ENCODE measurements at places on chromosomes 5 and 9. TPM values are rescaled to one million over a fixed set of nuclear protein-coding genes. Genes with fewer than 3 reads are reported as not detected.

DNA sequence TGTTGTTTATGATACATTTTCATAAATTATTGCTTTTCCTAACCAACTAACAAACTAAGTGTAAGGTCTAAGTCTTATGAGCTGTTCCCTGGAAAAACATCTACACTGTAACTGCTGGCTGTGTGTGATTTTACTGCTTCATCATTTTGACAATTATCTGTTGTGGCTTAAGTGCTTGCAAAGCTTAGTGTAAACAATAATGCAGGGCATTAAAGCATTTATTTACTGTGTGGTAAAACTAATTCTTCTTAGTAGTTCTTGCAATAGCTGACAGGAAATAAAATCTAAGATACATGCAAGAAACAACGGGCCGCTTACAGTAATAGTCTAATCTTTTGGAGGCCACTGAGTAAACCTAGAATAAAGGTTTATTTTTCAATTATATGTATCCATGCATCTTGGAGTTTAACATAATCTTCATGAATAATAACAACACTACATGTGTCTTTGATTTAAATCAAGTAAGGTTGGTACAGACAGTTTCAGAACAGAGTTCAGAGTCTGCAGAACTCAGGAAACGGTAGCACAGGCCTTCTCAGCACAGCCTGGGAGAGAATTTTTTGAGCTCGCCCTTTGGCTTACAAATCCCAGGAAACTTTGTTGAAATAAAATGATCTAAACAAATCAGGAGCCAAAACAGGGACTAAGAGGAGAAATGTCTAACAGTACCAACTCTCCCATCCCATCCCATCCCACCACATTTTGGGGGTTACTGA is 473.1 kb downstream of the NR2F1-AS1 start:
- DNase-seq, result no peak

- no peak for DNase-seq
These were observed 104.2 kb downstream of the RAB3C start for GRCh38 chr5:58687079-58687478.

Gene KCNIP1
- 0.33 TPM for total RNA-seq

Gene PDE6A
- 0.28 TPM for total RNA-seq

Gene MRNIP
- 14.4 TPM for total RNA-seq

- DNase-seq, result no peak
These were observed 1.7 kb upstream of the IRX1 start for GRCh38 chr5:3593771-3594509.

Gene KIAA0825
- total RNA-seq, result 2.8 TPM

Gene PCDHA10
- not detected for total RNA-seq

Gene MFAP3
- 31.1 TPM for total RNA-seq

DNA sequence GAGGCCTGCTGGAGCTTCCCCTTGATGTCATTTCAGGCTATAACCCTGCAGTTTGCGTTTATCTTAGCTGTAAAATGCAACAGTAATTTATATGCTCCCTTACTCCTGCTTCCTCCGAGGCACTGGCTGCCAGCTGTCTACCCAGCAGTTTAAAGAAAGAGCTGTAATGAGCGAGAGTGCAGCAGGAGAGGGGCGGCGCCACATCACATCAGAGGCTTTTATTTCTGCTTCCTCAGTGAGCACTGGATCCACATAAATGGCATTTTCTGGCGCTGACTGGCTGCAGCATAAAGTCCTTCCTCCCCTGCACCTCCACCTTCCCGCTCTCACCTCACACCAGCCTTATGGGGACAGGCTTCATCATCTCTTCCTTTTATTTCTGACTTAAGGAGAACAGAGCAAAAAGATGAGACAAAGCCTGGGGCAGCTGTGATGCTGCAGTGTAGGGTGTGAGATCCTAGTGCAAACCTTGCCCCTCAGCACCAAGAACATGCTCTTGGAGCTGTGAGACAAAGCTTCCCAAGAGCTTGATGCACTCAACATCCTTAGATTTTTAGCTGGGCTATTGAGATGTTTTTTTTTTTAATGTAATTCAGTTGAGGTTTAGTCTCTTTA is 829.6 kb upstream of the ZNF608 start:
- DNase-seq, result no peak

- peak; percentile 22 for DNase-seq
These were observed 599 bp downstream of the RAD1 start for GRCh38 chr5:34914671-34915138.

- no peak for DNase-seq
These were observed 12.9 kb upstream of the PRDM9 start for GRCh38 chr5:23494558-23494957.

DNA sequence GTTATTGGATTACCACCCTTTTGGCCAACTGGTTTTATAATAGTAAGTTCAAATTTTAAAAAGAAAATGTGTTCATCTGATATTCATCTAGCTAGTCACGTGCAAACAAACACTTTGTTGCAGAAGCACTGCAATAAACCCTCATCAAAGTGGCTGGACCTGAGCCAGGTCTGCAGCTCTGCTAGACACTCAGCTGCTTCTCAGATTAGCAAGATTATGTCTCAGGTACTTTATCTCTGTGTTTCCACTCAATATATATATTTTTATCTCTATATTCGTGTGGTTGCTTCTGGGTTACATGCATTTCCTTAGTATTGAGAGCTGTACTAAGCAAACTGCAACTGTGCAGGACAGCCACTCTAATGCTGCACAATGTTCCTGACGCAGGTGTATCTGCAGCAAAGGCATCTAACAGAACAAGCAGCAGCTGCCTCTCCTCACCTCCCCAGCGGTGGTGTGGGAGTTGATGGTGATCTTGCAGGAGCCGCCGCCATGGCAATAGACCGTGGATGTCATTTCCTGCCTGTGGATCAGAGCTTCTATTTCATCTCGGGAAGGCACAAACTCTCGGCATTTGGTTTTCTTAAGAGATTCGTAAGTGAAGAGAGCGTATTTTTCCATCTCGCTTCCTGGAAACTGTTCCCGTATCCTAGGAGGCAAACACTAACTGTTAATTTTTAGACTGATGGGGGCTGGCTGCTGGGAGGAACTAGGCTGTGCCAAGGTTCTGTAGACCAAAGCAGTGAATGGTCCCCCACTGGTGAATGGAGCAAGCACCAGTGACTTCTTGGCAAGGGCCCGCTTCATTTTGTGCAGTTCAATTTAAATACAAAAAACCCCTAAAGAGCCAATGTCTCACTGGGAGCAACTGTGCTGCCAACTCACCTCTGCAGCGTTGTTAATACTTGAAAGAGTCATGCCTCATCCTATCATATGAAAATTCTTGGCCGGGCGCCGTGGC is 56.7 kb upstream of the RETREG1 start:
- DNase-seq, result no peak

Gene BAAT
- total RNA-seq, result 0.14 TPM

GRCh38 chr5:154701181-154701580 is 54.0 kb upstream of the LARP1 start:
- no peak for DNase-seq

GRCh38 chr9:124594673-124595072 is 87.5 kb upstream of the NR5A1 start:
- no peak for DNase-seq

DNA sequence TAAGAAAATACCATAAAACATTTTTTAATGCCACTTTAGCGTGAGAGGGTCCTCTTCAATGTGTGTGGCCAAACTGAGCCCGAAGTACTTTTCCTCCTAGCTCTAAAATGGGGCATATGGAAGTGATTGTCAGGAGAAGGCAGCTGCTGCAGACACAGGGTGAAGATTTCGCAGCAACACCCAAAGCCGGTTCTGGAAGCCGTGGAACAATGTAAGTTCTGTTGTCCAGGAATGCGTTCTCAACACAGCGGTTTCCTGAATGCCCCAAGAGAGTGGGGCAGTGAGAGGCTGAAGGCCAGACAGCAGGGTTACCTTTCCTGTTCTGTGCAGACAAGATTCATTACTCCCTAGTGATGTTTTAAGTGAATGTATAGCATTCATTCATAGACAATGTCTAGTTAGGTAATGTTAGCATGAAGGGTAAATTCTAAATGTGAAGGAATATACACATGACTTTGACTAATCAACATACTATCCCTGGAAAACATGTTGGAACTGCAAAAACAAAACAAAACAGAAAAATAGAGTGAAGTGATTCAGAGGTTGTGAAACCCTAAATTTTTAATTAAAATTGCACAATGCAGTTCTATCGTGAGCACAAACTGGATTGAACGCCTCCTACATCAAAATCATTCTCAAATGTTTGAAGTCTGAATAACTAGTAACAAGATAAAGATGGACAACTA is 197.0 kb upstream of the SEMA6A start:
- no peak for DNase-seq

DNA sequence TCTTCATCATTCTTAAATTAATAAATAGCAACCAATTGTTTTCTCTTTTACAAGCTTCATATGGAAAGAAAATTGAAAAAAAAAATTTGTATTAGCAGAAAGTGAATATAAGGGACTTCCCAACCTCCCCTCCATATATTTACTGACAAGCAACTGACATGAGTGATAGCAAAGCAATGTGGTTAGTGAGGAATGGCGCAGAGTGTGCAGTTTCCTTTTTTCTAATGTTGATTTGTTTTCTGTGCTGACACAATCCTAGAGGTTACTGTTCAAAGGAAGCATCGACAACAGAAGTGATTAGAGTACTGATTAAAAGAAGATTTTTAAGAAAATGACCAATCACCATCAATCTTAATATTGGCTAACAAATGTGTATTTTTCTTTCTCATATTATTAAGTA is 1.7 kb upstream of the PTGER4 start:
- DNase-seq, result no peak

GRCh38 chr9:97398999-97399758 is 12.7 kb upstream of the TDRD7 start:
- peak; percentile 67 for DNase-seq

GRCh38 chr9:131546336-131547084 is 1.2 kb downstream of the PRRT1B start:
- no peak for DNase-seq

DNA sequence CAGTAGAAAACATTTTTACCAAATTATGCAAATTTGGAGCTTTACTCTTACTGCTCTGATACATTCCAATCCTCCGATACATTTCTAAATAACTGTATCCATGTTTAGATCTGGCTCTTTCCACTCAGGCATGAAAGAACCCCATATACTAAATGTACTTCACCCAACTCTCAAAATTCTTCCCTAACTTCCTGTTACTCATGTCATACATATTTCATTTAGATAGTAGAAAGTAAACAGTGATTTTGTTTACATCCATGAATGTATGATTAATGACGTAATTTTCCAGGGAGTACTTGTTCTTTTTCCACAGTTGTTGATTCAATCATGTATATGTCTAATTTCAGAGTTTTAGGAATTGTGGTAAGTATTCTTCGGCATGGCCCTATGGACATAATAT is 1426.5 kb upstream of the C9orf72 start:
- no peak for DNase-seq

- DNase-seq, result no peak
These were observed 462.0 kb upstream of the CLINT1 start for GRCh38 chr5:158320934-158321333.

Gene FAM170A
- total RNA-seq, result not detected

DNA sequence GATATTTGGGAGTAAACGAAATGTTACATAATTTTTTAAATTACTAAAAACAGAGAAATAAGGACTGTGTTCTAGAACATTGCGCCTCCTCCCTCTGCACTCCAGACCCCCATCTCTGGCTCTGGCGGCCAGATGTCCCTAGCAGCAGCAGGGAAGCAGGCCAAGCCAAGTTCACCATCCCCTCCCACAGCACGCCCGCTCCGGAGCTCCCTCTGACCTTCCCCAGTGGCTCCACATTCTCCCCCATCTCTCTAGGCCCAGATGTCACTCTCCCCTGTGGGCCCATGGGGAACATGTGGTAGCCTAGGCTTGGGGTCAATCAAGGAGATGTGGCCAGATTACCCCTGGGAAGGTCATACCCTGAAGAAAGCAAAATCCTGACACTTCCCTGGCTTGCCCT is 6.3 kb upstream of the WNK2 start:
- DNase-seq, result no peak

DNA sequence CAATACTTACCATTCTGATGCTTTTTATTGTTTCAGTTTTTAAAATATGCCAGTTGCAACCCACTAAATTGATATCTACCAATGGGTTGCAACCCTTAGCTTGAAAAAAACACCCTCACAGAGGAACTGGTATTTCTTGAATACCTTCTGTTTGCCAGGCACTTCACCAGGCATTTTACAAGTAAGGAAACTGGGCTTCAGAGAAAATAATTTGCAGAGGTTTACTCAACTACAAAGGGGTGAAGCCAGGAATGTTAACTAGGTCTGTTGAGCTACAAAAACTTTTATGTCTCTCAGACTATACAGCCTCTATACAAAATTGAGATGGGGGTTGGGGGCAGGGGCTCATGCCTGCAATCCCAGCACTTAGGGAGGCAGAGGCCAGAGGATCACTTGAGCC is 65.0 kb downstream of the STX17 start:
- no peak for DNase-seq

DNA sequence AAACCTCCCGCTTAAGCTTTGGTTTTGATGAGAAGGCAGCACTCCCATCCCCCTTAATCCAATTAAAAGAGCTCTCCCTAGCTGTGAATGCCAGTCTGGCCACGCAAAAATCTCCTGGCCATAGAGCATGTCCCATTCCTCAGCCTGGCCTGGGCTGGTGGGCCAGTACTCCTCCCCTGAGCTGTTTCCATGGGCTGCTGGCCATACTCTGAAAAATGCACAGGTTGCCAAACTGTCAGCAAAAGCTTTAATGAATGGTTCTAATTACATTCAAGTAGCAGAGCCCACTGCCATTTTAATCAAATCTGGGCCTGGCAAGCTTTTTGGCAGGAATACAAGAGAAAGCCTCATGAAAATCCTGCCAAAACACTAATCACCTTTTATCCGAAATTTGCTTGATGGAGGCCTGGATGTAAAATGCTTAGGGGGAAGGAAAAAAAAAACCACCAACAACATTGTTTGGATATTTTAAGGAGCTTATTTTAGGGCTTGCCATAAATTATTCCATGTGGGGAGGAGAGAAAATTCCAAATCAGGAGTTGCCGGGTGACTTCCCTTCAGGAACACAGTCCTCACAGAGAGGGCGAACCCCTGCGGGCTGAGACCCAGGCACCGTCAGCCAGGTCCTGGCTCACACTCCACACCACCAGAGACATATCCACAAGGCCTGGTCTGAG is 243.3 kb downstream of the SEC61B start:
- DNase-seq, result no peak

Gene TMEM38B
- total RNA-seq, result 67.9 TPM
